ENCODE measurements at places on chromosomes 12 and 14.

GRCh38 chr12:113135178-113136127 lies at the start of gene RASAL1:
TSS of gene RASAL1 (minus strand) at chr12:113135761. CDS start at chr12:113135462, 299 bp downstream.
- no peak for DNase-seq

- no peak for DNase-seq
Observed at GRCh38 chr12:97308576-97309198, 153.9 kb upstream of the RMST start.

GRCh38 chr14:98912655-98913054 lies 359.3 kb downstream of the BCL11B start:
- no peak for DNase-seq

GRCh38 chr12:80184926-80185325 lies 85.6 kb downstream of the OTOGL start:
- no peak for DNase-seq

DNA sequence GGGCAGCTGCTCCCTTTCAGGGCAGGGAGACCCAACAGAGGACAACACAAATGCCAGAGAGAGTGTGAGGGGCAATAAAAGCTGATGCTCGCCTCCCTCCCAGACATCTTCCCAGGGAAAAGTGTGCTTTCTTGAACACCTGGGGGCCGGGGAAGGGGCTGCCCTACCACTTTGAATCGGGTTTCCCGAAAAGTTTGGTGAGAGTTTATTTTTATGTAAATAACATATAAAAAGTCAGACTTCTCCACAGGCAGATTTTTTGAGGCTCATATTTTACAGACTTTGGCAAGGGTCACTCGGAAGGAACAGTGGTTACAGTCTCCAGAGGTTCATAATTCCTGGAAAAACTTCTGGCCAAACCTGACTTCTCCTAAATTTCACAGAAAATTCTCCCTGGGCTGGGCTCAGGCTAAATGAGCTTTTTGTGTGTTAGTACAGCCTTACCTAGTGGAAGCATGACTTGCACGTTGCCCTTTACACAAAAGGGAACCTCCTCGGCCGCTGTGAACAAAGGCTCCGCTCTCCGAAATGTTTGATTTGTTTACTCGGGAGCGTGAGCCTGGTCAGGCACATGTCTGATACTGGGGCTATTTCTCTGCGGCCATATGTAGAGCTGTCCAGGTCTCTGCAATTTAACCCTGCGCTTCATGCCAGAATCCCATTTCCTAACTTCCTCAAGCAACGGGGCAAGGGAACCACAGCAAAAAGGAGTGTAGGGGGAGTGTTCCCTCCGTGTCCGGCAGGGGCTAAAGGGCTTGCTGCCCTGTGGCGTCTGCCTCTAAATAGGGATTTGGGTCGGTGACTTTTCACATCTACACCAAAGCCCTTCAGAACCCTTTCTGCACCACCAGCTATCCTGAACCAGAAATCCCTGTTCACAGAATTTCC lies 3.4 kb downstream of the RTL1 start:
- DNase-seq, result peak; percentile 85

GRCh38 chr14:38207736-38208617 lies at the start of gene SSTR1:
TSS of gene SSTR1 (plus strand) at chr14:38207904. CDS start at chr14:38209390, 1,486 bp downstream.
- DNase-seq, result no peak

DNA sequence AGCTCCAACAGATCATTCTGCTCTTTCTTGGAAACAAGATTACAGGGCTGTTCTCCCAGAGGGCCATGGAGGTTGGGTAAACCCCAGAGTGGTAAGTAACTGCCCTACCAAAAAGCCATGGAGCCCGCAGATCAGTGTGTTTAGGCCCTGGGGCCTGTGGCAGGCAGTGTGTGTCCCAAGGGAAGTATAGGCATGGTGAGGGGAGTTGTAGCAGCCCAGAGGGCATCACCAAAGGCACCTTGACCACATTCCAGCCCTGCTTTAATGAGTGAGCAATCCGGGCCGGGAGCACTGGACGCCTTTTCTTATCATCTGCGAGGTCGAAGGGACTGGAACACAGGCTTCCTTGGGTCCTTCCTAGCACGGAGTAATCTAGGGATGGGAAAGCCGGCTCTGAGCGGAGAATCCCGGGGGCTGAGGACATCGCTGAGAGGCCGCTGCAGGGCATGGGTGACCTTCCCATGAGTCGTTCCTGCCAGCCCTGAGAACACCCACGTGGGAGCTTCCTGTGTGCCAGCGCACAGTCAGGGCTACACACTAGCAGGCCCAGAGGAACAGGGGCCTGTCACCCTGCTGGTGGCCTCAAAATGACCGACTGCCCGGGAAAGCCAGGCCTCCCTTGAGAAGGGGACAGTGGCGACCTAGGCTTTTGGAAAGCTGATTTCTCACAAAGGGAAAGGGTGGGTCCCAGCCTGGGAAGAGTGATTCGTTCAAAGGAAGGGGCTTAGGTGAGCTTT lies 91.3 kb downstream of the NINJ2 start:
- DNase-seq, result no peak

- no peak for DNase-seq
Observed at GRCh38 chr12:49825971-49826421, 2.2 kb downstream of the NCKAP5L start.

- no peak for DNase-seq
Observed at GRCh38 chr14:87005280-87005679, 987.7 kb downstream of the GALC start.

GRCh38 chr12:49624921-49625577 lies 1.7 kb downstream of the PRPF40B start:
- DNase-seq, result no peak

GRCh38 chr12:121196902-121197301 lies 13.0 kb upstream of the P2RX4 start:
- DNase-seq, result no peak

DNA sequence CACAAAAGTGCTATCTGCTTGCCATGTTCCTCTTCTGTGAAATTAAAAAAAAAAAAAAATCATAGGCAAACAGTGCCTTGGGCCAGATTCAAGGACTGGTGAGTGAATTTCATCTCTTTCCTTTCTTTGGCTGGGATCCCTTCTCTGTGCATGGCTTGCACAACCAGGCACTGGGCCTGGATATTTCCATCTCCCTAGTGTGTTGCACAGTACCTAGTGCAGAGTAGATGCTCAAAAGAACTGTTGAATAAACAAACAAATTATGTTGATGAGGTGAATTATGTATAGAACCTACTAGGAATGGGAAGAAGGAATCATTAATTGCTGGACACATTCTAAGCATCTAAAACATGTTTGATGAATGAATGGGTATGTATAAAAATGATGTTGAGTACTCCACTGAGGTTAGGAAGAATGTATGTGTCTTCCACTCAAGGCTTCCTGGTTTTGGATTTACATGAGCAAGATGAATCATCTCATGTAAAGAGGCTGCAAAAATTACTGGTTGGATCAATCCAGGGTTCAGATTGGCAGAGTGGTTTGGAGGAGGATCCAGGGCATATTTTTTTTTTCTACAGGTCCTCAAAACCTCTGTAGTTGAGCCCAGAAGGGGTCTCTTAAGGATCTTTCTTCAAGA lies 93.2 kb downstream of the EMP1 start:
- DNase-seq, result no peak

DNA sequence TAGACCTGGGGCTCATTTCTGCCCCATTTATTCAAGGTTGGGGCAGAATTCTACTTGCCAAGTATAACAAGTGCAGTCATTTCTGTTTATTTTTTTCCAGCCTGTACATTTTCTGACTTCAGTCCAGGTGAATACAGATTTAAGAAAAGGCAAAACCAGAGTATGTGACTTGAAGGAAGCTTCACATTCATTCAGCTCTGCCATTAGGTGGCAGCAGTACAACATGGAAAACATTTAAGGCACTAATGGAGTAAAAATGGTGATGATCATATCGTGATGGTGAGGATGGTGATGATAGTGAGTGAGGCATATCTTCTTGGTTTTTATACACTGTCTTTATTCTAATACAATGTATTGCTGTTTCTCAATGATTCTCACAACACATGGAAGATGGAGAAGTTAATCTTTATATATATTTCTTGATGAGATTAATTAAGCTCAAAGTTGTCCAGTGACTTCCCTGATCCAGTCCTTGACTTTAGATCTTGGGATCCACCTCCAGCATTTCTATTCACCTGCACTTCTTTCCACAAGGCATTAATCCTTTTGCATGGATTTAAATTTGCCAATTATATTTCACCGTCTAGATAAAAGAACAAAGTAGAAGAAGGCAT lies 176.7 kb upstream of the SEL1L start:
- no peak for DNase-seq

- no peak for DNase-seq
Observed at GRCh38 chr12:103431387-103431786, 64.4 kb downstream of the C12orf42 start.

DNA sequence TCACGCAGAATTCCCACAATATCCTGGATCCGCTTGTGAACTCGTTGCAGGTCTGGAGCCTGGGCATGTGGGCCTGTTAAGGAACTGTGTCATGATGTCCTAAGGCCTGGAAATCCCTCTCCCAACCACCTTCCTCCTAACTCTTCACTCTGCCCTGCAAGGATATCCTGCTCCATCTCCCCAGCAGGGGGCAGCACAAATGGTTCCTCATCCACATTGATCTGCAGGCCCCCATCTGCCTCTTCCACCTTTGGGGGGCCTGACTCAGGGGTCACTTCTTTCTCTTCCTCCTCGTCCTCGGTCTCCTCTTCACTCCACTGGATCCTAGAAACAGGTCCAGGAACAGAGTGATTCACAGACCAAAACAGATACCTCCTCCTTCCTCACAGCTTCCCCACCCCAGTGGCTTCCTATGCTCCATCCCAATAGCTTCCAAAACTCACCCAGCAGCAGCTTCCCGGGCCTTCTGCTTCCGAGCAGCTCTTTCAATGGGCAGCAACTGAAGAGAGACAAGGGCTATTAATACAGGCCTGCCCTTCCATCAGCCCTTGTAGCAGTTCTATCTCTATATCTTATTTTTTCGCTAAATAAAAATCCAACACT lies 4.5 kb downstream of the NOP2 start:
- no peak for DNase-seq

DNA sequence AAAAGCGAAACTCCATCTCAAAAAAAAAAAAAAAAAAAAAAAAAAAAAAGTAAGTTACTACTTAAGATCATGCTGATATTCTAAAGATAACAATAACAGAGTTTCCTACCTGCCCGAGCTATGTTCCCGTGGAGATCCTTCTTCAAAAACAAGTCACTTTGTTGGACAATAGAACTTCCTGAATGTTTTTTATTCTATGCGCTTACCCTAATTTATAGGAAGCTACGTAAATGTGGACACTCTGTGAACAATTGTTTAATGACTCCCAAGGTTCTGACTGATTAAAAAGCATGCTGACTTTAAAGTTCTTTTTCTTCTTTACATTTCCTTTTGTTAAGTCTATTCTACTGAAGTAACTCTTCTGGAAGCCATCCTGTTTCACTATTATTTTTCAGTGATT lies 52.5 kb downstream of the FGD4 start:
- DNase-seq, result no peak

DNA sequence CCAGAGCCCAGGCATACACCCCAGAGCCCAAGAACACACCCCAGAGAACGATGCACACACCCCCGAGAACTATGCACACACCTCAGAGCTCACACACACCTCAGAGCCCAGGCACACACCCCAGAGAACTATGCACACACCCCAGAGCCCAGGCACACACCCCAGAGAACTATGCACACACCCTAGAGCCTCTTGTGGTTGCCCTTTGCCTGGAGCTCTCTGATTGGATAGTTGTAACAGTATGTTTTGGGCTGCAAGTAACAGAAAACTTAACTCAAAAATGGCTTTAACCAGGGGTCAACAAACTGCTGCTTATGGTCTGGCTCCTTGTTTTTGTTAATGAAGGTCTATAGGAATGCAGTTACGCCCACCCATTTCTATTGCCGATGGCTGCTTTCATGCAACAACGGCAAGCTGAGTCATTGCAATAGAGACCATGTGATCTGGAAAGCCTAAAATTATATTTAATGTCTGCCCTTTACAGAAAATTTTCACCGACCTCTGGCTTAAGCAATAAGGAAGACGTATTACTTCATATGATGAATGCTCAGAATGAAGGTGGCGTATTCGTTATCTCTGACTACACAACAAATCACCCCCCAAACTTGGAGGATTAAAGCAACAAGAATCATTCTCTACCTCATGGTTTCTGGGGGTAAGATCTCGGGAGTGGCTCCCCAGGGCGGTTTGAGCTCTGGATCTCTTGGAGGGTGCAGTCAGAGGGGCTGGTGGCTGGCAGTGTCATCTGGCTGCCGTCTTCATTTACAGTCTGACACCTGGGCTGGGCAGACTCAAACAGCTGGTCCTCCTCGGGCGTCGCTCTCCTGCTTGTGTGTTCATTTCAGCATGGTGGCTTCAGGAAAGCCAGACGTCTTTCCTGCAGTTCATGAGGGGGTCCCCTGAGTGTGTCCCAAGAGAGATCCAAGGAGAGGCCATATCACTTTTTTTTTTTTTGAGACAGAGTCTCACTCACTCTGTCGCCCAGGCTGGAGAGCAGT lies 66.3 kb upstream of the NCOR2 start:
- DNase-seq, result no peak

- DNase-seq, result no peak
Observed at GRCh38 chr12:27319848-27320247, 12.8 kb upstream of the BMAL2 start.

GRCh38 chr12:69096669-69097335 lies 142.6 kb upstream of the CPSF6 start:
- peak; percentile 1 for DNase-seq

GRCh38 chr12:57874166-57875108 lies 27.9 kb upstream of the CTDSP2 start:
- no peak for DNase-seq

DNA sequence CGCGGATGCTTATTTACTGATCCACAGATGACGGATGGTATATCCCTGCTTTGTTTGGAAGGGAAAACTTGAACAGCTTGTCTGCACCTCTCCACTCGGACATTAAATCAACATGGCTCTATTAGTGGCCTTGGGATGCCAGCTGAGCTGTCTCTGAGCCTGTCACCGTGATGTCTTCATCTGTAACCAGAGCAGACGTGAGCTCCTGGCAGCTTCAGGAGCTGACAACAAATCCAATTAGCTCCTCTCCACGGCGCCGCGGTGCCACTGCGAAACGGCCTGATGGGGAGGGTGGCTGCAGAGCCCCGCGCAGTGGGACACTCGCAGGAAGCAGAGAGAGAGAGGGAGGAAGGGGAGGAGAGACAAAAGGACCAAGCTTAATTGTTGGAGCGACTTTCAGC lies 112.3 kb downstream of the PAPOLA start:
- DNase-seq, result no peak

- DNase-seq, result no peak
Observed at GRCh38 chr12:57169046-57169795, 21.8 kb upstream of the LRP1-AS start.

- no peak for DNase-seq
Observed at GRCh38 chr14:105469456-105470349, 4.9 kb upstream of the CRIP2 start.

GRCh38 chr12:65879878-65880277 lies 55.6 kb downstream of the HMGA2 start:
- no peak for DNase-seq

DNA sequence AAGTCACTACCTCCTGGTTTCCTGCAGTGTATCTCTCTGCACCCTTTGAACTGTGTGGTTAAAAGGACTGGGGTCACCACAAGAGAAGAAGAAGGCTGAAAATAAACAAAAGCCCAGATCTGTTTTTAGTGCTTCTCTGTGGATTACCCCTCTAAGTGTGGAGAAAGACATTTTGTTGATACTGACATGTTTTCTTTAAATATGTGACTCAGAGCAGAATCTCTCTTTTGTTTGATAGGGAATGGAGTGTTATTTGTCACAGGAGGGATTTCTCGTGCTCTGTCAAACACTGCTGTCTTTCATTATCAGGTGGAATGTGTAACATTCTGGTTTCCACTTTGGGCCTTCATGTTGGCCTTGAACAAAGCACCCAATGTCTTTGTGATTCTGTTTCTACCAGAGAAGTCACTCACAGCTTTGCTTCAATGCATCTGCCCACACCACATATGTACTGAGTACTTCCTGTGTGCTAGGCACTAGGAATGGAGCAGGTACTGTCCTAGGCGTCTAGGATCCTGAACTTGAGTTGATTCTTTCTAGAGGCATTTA lies 82.1 kb downstream of the PLXNC1 start:
- DNase-seq, result no peak

Measured in vagina (tissue), 2 donors.